Choroid plexus epithelial cell (primary cell): ENCODE measurements at places on chromosomes 2 and 18.

DNA sequence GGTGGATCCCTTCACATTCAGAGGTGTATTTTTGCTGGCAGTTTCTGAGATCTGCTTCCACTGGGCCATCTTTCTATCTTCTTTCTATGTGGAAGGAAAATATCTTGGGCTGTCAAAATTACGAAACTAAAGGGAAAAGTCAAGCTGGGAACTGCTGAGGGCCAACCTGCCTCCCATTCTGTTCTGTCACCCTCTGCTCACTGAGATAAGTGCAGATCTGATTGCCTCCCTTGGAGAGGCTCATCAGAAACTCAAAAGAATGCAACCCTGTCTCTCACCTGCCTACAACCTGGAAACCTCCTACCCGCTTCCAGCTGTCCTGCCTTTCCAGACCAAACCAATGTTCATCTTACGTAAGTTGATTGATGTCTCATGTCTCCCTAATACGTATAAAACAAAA lies 26.5 kb downstream of the RAX start:
- no peak for DNase-seq

- DNase-seq: no peak
These were observed 132.4 kb upstream of the TRIB2 start for GRCh38 chr2:12584338-12584737.

DNA sequence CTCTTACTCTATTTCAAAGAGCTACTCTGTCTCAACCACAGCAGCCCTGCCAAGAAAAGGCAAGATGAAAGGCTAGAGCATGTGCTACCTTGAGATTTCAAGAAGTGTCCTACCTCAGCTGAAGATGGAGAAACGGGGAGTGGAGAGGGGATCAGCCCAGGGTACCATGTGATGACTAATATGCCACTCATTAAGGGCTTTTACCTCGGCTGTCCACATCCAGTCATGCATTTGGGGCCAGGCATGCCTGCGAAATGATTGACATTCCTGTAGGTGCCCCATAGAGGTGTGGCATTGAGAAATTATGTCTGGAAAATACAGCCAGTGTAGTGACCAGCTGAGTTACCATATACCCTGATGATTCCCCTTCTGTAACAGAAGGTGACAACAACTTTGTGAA lies 96.1 kb downstream of the NRP2 start:
- DNase-seq: no peak

GRCh38 chr2:160918906-160919503 lies 241.2 kb upstream of the TANK start:
- peak; percentile 79 for DNase-seq

DNA sequence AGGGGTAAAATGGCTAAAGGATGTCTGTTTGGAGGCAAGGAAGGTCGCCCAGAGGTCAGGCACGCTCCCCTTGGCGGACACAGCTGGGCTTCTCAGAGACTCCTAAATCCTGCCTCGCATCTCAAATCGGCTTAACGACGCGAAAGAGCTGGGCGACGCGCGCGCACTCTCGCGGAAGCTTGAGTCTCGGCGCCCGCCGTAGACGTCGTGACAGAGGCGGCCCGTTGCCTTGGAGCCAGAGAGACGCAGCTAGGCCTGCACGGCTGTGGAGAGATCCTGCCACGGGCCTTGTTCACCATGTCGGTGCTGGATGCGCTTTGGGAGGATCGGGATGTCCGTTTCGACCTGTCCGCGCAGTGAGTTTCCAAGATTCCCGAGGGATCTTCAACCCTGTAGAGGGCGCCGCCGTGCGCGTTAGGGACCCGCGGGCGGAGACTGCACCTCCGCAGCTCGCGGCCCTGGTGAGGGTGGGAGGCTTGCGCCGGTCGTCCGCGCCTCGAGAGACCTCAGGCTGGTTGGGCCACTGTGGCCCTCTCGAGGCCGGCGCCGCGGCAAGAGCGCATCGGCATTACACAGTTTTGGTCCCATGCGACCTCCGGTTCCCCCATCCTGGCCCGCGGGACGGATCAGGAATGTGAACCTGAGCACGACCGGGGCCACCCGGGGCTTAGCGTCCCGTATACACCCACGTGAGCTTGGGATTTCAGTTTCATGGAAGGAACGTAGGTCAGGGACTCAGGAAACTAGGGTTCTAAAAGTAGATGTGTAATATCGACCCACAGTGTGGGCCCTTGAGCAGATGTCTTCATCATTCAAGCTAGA lies at the start of gene BBS5:
Gene BBS5, plus strand, starts transcription at position 238 of the 822 bp plus-strand sequence. Its CDS starts 60 bp downstream, at position 298.
- peak; percentile 91 for DNase-seq

DNA sequence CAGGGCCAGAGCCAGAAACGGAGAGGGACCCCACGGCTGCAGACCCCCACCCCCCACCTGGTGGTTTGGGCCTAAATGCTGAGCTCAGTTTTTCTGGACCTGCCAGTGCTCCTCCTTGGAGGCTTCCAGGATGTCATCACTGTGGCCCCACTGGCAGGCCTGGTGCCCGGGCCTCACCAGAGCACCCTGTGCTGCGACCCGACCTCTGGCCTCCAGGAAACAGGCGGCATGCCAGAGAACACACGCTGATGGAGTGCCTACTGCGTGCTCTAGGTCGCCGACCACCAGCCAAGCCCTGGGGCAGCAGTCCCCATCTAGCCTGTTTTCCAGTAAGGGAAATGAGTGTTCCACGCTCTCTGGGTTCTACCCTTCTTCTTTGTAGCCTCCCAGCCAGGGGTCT lies 33.8 kb downstream of the HS6ST1 start:
- no peak for DNase-seq

DNA sequence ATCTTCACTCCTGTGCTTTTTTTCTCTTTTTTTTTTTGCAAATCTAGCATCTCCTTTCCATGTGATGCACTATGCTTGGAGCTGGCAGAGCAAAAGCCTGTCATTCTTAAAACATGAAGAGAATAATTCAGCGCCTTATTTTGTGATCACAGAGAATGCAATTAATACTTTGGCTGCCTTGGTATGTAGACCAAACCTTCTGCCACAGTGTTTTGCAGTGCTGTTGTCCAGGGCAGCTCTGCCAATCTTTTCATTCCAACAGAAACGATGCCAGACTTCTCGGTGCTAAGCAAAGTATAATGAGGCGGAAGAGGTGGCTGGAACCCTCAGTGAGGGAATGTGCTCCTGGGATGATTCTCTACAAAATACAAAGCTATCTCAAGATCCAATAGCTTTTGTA lies 25.6 kb downstream of the BCL2 start:
- no peak for DNase-seq

DNA sequence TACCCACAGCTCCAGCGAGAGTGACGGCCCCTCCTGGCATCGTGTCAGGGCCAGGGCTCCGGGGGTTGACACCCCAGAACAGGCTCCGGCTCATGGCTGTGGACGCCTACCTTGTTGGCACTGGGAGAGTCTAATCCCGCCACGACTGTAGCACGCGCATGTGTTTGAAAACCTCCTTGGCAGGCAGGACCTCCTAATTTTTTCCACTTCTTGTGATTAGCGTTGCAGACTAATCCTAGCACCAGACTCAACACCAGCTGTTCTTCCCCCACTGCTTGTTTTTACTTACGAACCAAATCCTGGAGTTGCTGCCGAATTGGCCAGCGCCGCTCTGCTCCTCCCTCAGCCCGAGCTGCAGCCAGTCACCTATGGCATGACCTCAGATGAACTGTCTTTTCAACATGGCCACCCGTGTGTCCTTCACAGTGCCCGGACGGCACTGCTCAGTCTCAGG lies 110.7 kb downstream of the KLHL29 start:
- no peak for DNase-seq

DNA sequence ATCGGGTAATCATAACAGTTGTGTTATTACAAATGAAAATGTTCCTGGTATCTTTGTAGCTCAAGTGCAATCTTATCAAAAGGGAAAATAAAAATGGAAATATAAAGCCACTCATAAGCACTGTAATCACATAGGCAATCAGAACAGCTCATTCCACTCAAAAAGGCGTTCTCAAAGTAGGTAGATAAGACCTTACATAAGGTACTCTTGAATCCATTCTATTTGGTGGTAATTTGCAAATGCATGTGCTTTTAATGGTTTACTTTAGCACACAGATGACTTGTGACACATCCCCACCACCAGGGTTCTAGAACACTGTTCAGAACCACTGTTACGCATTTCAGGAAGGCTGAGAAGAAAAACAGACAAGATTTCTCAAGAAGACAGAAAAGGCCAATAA lies 86.7 kb upstream of the NARS1 start:
- DNase-seq: no peak

GRCh38 chr2:5474716-5475115 lies 217.5 kb upstream of the SOX11 start:
- no peak for DNase-seq

DNA sequence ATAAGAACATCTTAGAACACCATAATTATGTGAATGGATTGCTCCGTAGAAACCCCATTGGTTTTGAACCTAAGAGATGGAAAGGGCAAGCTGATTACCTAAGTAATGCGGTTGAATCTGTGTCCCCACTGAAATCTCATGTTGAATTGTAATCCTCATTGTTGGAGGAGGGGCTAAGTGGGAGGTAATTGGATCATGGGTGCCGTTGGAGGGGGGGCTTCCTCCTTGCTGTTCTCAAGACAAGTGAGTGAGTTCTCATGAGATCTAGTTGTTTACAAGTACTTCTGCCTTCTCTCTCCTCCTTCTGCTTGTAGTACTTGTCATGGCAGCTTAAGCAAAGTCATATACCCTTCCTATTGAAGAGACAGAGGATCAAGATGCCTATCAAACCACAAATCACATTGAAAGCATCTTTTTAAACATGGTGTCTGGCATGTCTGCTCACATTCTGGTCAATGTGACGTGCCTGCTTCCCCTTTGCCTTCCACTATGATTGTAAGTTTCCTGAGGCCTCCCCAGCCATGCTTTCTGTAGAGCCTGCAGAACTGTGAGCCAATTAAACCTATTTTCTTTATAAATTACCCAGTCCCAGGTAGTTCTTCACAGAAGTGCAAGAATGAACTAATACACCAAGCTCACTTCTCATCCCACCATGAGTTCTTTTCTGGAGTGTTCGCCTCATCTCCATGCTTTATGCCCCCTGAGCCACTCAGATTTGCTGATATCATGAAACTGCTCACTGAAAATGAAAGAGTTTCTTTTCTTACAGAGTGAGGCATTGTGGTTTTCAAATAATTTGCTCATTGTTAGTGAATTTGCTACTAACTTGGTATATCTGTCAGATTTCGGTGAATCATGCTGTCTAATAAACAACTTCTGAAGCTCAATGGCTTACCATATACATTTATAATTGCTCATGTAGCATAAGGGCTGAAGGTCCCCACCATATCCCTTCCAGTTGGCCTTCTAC lies 23.6 kb downstream of the KCNE4 start:
- DNase-seq: no peak

DNA sequence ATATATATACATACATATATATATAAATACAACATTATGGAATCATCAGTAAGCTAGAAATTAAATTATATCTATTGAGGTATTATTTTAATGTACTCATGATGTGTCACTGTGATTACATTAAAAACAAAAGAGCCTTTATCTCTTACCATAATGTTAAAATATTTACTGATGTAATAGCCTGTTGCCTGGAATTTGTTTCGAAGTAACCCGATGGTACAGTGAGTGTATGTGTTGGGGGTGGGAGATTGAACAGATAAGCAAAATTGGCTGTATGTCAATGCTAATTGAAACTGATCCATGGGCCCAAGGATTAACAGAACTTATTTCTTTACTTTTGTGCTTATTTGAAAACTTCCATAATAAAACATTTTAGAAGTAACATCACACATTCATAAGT lies 1473.2 kb downstream of the LRP1B start:
- peak; percentile 81 for DNase-seq

GRCh38 chr18:75406491-75407445 lies 20.7 kb downstream of the SMIM21 start:
- no peak for DNase-seq

DNA sequence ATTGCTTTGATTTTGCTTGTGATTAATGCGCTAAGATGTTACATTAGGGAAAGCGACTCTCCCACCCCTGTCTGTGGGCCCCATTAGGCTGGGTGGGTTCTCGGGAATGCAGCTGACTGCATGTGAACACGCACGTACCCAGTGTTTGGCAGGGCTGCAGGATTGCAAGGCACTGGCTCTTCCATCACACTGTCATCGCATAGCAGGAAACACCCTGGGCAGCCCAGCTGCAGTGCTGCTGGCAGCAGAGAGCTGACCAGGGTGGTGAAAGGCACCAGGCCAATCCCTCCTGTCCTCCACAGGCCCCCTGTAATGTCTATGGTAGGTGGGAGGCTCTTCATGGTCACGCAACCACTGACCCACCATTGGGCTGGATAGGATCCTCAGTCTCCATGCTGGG lies 34.4 kb upstream of the FZD7 start:
- no peak for DNase-seq

DNA sequence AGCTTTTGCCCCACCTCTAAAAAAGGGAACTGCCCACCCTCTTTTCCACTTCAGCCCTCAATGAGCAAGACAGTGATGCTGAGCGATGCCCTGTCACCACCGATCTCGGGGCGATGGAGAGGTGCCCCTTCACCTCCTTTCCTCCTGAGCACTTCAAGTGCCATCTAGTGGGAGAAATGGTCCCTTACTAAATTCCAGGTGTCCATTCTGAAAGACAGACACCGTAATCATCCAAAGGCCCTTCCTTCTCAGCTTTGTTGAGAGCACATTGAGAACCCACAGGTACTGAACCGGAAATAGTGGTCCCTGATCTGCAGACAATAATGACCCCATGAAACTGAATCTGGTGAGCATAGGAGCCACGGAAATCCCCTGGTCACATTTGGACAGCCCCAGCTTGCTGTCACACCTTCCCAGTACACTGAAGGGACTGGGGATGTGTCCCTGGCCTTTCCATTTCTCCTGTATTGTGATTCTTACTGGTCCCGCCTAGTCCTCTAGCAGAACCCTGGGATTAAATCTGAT lies 38.5 kb downstream of the KCTD18 start:
- DNase-seq: peak; percentile 56

DNA sequence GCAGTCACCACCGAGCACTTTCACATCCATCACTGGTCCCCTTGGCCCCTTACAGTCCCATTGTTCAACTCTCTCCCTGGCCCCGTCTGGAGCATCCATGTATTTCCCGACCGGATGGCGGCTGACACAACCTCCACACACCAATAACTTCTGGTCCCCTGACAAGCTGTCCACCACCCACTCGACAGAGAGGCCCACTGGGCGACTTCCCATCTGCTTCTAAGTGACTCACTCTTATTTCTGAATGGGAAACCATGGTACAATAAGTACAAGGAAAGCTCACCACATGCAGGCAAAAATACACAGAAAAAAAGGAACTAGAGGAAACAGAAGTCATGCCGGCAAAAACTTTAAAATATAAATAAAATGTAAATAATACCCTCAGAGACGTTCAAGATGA lies 82.9 kb upstream of the RAB12 start:
- no peak for DNase-seq

DNA sequence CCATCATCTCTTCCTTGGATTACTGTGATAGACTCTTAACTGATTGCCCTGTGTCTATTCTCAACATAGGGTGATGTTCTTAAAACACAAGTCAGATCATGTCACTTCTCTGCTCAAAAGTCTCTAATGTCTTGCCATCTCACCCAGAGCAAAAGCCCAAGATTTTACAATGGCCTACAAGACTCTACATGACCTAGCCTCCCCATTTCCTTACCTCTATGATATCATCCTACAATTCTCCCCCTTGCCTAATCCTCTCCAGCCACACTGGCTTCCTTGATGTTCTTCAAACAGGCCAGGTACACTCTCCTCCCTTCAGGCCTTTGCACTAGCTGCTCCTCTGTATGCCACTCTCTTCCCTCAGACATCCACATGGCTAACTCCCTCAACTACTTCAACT lies 55.1 kb downstream of the ROCK1 start:
- no peak for DNase-seq
